ENCODE measurements at places on chromosomes 16 and 17.
A peak's percentile ranks its signal among the peaks of the same experiment; 100 is the strongest.

DNA sequence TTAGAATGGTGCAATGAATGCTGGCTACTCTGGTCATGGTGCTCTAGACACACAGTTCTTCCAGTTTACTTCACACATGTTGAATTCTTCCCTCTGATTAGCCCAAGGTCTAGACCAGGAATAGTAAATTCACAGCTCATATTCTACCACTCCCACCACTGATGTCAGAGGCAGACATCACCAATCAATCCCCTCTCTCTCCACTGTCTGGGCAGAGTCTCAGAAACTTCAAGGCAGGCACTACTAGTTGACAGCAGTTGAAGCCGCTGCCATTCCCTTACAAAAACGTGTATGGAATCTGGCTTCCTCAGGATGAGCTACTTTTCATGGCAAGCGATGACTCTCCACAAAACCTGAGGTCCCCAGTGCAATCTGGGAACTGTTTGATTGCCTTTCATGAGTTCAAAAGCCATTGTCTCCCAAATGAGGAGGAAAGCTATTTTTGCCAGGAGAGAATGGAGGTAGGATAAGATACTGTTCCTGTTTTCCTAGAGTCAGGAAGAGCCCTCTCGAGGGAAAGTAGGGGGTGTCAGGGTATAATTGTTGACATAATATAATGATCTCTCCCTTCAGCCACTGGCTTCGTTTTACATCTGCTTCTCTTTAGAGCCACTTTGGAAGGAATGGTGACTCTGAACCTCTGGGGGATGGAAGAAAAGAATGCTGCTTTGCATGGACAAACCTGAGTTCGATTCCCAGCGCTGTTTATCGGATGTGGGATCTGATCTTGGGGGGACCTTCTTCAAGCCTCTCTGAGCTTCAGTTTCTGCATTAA lies 90.0 kb downstream of the FOXL1 start:
- no peak for DNase-seq

DNA sequence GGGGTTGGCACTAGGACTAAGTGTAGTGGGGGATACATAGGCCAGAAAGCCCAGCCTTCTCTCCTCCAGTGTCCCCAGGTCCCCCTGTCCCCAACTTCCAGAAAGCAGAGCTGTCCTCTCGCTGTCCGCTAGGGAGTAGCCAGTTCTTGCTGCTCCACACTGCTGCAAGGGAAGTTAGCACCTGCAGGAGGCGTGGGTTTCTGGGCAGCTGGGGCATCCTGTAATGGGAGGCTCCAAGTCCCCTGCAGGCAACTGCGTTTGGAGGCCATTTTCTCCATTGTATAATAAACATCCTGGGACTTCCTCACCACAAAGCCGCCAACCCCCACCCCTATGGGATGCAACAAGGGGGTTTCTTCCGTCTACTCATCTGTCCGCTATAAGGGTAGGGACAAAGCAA lies 1.7 kb downstream of the RPRML start:
- DNase-seq = peak; percentile 38

DNA sequence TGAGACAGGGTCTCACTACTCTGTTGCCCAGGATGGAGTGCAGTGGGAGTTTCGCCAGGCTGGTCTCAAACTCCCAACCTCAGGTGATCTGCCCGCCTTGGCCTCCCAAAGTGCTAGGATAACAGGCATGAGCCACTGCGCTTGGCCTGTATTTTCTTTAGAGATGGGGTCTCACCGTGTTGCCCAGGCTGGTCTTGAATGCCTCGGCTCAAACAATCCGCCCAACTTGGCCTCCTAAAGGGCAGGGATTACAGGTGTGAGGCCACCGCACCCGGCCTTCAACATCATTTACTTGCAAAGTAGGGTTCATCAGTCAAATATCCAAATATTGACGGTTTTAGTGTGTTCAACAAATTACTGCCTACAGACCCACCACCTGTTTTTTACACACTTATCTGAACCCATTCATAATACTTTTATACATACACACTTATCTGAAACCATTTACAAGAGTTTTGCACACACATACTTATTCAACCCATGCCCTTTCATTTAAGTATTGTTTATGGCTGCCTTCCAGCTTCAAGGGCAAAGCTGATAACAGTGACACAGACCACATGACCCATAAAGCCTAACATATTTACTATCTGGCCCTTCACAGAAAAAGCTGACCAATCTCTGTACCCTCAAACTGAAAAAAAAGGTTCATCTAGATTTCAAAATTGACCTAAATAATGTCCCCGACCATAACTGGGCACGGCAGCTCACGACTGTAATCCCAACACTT lies 11.9 kb downstream of the TMEM170A start:
- no peak for DNase-seq

GRCh38 chr17:7445619-7445968 lies 733 bp downstream of the CHRNB1 start:
- no peak for DNase-seq

DNA sequence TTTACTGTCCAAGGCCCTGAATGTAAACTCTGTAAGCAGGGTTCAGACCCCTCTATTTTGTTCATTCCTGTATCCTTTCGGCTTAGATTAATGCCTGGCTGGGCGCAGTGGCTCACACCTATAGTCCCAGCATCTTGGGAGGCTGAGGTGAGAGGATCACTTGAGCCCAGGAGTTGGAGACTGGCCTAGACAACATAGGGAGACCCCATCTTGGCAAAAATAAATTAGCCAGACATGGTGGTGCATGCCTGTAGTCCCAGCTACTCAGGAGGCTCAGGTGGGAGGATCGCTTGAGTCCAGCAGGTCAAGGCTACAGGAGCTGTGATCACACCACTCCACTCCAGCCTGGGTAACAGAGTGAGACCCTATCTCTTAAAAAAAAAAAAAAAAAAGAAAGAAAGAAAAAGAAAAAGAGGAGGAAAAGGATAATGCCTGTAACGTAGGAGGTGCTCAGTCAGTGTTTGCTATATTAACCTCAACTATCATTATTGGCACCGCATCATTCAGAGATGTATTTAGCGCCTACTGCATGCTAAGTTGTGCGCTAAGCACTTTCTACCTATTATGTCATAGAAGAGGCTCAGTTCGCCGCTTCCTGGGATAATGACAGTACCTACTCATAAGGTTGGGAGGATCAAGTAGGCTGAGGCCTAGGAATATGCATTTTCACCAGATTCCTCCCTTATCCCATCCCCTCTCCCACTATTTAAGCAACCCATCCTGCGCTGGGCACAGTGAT lies 5.0 kb downstream of the SOCS1 start:
- DNase-seq = no peak

DNA sequence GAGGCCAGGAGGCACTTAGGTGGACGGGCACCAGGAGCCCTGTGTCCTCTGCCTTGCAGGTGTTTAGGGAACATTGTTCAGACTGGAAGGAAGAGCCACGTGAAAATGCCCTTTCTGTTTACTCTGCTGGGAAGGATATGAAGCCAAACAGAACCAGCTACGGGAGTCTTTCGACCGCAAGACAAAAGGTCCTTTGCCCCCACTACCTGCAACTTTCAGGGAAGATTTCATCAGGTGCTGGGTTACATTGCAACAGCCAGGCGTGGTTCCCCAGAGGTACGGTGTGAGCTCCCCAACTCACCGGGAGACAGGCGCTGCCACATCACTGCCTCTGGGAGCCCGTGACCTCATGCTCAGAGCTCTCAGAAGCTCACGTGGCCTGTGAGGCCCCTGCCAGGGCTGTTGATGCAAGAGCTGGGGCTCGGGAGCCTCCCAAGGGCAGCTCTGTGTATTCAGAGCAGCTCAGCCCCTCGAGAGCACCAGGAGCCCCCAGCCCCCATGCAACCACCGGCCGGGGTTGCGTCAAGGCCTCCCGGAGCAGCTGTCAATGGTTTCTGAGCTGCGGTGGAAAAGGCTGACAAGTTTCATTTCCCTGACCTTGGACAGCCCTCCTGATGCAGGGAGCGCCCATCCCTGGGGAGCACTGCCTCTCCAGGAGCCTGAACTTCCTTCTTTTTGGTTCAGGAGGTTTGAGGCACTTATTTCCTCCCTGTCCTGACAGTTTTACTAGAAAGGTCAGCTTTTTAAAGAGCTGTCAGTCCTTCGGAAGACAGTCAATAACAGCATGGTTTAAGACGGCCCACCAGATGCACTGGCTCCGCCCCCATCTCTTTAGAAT lies 42.1 kb downstream of the TBC1D16 start:
- no peak for DNase-seq

- no peak for DNase-seq
These were observed 9.8 kb downstream of the ADAM11 start for GRCh38 chr17:44768505-44769142.

GRCh38 chr16:89618109-89618998 lies 4.9 kb downstream of the DPEP1 start:
- DNase-seq = no peak

- DNase-seq = no peak
These were observed 1.8 kb upstream of the RBFOX3 start for GRCh38 chr17:79612468-79613194.

GRCh38 chr17:38454532-38454931 lies 26.3 kb downstream of the ARHGAP23 start:
- no peak for DNase-seq

DNA sequence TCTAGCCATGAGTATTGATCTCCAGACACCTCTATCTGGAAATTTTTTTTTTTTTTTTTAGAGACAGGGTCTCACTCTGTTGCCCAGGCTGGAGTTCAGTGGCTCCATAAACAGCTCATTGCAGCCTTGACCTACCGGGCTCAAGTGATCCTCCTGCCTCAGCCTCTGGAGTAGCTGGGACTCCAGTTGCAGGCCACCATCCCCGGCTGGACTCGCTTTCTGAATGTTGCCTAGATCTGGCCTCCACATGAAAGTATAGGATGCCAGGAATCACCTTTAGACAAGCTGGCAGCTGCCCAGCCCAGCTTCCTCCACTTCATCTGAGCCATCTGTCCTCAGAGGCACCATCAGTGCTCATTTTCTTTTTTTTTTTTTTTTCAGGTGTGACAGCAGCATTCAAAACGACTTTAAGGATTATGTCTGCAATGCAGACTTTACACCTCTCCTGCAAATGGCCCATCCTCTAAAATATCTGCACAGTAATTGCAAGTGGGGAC lies 6.4 kb upstream of the PRR14 start:
- DNase-seq = no peak

DNA sequence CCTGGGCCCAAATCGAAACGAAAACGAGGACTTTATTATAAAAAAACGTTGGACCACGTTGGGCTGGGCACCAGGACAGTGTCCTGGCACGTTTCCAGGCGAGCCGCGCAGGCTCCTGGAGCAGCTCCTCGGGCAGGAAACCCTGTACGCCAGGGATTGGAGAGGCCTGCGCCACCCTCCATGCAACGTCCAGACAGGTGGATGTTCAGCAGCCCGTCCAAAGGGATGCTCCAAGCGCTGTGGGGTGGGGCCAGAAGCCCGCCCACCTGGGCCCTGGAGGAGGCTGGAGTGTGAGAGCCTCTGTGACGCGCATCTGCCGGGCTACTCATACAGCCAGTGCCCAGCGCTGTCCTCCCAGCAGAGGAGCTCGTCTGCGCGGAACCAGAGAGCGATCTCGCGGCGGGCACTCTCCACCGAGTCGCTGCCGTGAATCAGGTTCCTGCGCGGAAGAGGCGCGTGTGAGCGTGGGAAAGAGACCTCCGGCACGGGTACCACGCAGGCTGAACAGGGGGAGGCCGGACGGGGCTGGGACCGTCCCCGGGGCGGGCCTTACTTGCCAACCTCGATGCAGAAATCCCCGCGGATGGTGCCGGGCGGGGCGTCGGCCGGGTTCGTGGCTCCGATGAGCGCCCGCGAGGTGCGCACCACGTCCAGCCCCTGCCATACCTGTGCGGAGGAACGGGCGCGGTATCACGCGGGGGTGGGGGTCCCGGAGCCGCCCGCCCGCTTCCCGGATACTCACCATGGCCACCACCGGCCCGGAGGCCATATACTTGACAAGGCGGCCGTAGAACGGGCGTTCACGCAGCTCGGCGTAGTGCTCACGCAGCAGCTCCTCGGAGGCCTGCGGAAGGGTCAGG lies 785 bp downstream of the NME3 start:
- no peak for DNase-seq

DNA sequence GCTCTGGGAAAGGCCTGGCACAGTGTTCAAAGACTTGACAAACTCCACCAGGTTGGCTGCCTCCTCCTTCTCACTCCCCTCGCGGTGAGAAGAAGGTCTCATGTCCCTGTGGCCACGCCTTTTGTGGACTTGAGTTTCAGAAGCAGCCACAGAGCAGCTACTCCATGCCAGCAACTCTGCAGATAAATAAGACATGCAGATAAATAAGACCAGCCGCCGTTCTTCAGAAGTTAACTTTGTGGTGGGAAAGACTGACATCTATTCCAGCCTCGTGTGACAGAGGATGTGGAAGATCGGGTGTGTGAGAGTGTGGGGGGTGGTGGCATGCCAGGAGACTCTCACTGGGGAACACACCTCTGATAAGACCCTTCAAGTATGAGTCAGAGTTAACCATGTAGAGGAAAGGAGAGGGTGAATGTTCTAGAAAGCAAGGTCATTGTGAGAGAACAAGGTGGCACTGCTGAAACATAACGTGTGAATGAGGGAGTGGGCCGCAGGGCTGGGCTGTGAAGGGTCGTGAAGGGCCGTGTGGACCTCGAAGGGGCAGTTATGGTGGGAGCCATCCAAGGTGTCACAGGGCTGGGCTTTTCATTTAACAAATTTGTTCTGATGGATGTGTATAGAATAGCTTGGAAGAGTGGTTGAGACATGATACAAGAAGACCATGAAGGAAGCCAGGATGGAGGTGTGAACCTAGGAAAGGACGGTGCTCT lies 830 bp downstream of the SPACA3 start:
- DNase-seq = no peak

DNA sequence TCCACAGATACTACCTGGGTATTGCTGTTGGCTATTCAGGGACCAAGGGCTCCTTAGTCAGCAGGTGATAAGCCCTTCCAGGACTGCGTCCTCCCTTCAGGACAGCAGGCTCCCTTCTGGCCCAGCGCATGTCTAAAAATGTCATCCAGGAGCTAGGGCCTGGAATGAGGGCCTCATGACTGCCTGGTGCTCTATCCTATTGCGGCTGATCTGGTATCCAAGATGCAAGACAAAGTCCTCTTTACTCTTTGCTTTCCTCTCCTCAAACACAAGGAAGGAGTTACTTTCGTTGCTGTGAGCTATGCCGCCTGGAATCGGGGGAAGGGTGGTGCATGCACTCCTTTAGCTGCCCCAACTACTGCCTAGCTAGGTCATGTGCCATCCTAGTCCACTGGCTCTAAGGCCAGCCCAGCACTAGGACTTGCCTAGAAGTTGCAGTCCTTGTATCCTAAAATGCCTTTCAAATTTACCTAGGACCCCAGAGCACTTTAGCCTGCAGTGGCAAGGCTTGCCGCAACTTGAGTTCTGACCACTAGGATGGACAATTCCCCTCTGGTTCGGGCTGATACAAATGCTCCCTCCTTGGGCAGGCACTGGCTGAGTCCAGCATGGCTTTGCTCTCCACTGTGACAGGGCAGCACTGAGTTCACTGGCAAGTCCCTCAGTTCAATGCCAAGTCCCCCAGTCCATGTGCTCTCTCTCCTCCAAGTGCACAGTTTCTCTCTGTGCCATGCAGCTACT lies 10.1 kb upstream of the TMEM219 start:
- no peak for DNase-seq

DNA sequence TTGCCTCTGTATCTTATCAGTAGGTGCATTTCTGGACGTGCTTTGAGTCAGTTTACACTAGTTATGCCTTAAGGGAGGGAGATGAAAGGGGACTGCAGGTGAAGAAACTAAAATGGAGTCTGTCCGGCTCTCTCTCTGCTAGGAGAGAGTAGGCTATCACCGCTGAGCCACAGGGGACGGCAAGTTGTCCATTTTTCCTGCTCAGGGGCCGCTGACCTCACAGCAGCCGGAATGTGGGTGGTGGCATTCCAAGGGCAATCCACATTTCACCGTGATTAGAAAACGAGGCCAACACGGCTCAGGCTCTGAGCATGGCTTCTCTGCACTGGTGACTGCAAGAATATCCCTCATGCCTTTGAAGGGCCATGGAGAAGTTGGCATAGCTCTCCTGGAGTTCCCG lies 19.0 kb upstream of the KLHDC4 start:
- no peak for DNase-seq

Data from HFF-Myc (cell line).